ENCODE measurements at places on chromosomes 13 and 19.
A peak's percentile ranks its signal among the peaks of the same experiment; 100 is the strongest.

- no peak for DNase-seq
These were observed 395.2 kb upstream of the MIR17HG start for GRCh38 chr13:90952326-90952725.

- no peak for DNase-seq
These were observed 360 bp downstream of the DDX39A start for GRCh38 chr19:14418856-14419105.

- DNase-seq = peak; percentile 84
These were observed 20.9 kb downstream of the CAPS start for GRCh38 chr19:5934774-5935472.

- DNase-seq = no peak
These were observed 14.5 kb upstream of the SPC24 start for GRCh38 chr19:11169896-11170678.

DNA sequence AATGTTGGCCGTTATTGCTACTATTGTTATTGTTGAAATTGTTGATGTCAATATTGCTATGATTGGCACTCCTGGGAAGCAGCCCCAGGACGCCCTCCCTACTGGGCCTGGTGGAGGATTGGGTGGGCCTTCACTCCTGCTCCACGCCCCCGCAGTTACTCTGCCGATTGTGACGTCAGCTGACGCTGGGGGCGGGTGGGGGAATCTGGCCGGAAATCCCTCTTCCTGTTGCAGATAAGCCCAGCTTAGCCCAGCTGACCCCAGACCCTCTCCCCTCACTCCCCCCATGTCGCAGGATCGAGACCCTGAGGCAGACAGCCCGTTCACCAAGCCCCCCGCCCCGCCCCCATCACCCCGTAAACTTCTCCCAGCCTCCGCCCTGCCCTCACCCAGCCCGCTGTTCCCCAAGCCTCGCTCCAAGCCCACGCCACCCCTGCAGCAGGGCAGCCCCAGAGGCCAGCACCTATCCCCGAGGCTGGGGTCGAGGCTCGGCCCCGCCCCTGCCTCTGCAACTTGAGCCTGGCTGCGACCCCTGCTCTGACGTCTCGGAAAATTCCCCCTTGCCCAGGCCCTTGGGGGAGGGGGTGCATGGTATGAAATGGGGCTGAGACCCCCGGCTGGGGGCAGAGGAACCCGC lies at the start of gene ETV2:
TSS of gene ETV2 (plus strand) at position 231 of the 637 bp plus-strand sequence. CDS start 716 bp downstream, outside the sequence.
- no peak for DNase-seq

DNA sequence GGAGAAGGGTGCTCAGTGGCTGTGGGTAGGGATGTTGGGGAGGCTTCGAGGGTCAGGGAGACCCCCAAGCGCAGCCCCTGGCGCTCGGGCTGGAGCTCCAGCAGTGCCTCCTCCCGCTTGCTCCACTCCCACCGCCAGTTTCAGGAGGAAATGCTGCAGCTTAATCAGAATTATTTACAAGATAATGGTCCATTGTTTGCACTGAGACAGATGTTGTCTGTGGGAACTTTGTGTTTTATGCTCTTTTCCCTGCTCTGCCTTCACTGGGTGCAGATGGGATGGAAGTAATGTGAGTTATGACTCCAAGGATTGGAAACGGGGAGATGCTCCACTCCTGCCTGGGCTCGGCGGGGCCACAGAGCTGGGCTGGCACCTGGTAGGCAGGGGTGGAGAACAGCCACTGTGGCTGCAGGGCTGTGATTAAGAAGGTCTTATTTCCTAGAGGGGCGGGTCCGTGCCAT lies 192.4 kb downstream of the ZNF536 start:
- DNase-seq = no peak

GRCh38 chr19:7883796-7884570 lies 4.3 kb upstream of the LRRC8E start:
- no peak for DNase-seq

GRCh38 chr13:109293166-109293565 lies 493.2 kb downstream of the IRS2 start:
- no peak for DNase-seq

GRCh38 chr13:24763596-24764275 lies at the start of gene RNF17:
TSS of gene RNF17 (plus strand) at chr13:24764169. CDS start at chr13:24764204, 35 bp downstream.
- DNase-seq = no peak

- DNase-seq = no peak
These were observed 18.2 kb downstream of the LRRC4B start for GRCh38 chr19:50549927-50550593.

DNA sequence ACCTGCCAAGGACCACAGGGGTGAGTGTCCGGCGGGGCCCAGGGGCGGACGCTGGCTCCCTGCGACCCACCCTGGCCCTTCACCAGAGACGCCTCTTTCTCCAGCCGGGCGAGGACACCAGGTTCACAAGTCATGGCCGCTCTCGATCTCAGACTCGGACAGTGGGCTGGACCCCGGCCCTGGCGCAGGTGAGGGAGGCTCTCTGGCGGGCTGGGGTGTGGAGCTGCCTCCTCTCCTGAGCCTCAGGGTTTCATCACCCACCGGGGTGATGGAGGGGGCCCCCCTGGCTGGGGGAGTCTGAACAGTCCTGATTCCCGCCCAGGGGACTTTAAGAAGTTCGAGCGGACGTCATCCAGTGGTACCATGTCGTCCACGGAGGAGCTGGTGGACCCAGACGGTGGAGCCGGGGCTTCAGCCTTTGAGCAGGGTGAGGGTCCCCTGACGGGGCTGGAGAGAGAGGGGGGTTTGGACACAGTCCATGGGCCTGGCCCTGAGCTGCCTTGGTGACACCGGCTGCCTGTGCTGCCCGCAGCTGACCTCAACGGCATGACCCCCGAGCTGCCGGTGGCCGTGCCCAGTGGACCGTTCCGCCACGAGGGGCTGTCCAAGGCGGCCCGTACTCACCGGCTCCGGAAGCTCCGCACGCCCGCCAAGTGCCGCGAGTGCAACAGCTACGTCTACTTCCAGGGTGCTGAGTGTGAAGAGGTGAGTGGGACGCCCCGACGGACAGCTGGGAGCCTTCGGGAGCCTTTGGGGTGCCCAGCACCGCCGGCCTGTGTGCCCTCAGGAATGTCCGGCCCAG lies 13.6 kb downstream of the ARHGAP45 start:
- DNase-seq = no peak

DNA sequence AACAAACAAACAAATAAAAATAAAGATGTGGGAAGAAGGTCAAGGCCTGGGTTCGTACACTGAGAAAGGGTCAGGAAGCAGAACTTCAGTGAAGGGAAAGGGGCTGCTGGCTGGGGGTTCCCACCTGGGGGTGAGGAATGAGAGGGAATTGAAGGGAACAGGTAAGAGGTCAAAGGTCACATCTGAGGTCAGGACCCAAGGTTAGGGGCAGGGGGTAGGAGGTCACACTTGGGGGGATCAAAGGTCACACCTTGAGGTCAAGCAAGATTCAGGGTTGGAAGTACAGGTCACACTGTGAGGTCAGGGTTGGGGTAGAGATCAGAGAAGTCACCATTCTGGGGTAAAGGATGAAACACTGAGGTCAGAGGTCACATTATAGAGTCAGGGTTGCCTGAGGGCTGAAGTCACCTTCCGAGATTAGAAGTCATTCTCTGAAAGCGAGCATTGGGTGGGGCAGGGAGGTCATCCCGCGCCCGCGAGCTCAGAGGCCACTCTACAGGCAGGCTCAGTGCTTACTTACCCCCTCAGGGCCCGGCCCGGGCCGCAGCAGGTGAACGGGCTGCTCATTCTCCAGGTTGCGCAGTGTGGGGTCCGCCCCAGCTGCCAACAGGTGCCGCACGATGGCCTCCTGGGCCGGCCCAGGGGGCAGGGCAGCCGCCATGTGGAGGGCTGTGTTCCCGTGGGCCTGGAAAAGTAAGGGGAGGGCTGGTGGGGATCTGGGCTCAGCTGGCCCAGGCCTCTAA lies 10.8 kb downstream of the NFKBID start:
- no peak for DNase-seq

GRCh38 chr13:105906746-105907145 lies 628.7 kb downstream of the EFNB2 start:
- DNase-seq = no peak

- DNase-seq = no peak
These were observed 11.9 kb downstream of the LTBP4 start for GRCh38 chr19:40612831-40613689.

DNA sequence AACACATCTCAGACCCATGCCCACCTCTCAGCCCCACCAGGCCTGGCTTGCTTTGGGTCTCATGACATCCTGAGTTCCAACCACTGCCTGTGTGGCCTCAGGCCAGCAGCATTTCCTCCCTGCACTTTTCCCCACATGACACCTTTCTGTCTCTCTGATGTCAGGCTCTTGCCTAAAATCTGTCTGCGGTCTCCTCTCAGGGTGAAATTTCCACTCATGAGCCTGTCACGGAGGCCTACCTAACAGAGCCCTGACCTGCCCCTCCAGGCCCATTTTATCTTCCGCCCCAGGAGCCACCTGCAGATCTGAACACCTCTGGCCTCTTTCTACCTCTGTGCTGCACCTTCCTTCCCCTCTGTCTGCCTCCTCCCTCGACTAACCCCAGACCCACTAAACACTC lies 93.5 kb downstream of the ZDHHC20 start:
- DNase-seq = no peak

DNA sequence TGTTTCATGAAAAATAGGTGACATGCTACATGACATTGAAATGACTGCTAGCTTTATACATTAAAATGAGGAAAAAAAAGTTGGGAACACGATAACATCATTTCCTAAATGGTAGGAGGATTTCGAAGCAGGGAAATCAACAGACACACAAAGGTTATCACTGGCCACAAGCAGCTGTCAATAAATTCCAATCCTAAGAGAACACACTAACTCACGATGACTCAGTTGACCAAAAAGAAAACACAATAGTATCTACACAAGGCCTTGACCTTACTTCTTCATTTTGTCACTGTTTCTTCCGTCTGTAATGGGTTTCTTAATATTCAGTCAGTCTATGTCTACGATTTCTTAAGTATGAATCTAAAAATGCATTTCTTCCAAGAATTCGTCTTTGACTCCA lies 36.5 kb downstream of the STARD13 start:
- DNase-seq = no peak

- DNase-seq = no peak
These were observed 911.7 kb upstream of the SLITRK6 start for GRCh38 chr13:86710896-86711295.

DNA sequence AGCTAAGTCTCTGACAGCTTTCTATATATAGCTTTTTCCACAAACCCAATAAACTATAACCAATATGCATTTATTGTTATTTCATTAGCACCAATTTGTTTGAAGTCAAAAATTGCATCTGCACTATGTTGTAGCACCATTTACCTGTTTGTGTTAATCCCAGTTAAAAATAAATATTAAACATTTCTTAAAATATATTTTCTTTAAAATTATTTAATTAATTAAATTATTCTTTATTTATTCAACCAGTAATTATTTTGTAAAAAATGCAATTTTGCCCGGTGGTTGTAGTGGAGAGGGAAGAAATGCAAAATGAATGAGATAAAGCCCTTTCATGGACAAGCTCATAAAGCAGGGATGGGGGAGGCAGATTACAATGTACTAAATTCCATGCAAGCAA lies 1257.9 kb downstream of the PCDH17 start:
- no peak for DNase-seq

DNA sequence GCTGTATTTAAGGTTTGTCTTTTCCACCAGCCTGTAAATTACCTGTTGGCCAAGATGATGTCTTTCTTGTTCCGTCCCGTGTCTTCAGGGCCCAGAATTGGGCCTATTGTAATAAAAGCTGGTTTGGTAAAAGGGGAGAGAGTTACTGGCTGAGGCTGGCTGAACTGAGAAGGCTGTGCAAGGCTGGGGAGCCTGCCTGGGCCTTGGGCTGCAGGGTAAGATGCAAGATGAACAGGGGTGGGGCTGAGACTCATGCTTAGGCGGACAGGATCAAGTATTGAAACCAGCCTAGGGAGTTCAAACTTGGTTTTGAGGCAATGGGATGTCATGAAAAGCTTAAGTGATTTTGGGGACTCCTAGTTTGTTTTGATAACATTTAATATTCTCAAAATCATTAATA lies 142.3 kb downstream of the PCCA start:
- no peak for DNase-seq

GRCh38 chr13:80408270-80408669 lies 67.3 kb upstream of the SPRY2 start:
- DNase-seq = no peak

GRCh38 chr13:26422036-26422435 lies 135.4 kb upstream of the WASF3 start:
- no peak for DNase-seq

GRCh38 chr13:89554801-89555200 lies 1792.7 kb upstream of the MIR17HG start:
- DNase-seq = no peak

DNA sequence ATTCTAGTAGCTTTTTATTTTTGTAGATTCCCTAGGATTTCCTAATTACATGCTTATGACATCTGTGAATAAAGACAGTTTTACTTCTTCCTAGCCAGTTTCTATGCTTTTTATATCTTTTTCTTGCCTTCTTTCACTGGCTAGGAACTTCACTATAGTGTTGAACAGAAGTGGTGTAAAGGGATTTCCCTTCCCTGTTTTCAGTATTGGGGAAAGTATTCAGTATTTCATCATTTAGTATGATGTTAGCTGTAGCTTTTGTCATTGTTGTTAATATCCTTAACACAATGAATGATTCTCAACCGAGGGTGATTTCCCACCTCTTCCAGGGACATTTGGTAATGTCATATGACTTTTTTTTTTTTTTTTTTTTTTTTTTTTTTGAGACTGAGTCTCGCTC lies 77.3 kb downstream of the SLC6A16 start:
- no peak for DNase-seq

DNA sequence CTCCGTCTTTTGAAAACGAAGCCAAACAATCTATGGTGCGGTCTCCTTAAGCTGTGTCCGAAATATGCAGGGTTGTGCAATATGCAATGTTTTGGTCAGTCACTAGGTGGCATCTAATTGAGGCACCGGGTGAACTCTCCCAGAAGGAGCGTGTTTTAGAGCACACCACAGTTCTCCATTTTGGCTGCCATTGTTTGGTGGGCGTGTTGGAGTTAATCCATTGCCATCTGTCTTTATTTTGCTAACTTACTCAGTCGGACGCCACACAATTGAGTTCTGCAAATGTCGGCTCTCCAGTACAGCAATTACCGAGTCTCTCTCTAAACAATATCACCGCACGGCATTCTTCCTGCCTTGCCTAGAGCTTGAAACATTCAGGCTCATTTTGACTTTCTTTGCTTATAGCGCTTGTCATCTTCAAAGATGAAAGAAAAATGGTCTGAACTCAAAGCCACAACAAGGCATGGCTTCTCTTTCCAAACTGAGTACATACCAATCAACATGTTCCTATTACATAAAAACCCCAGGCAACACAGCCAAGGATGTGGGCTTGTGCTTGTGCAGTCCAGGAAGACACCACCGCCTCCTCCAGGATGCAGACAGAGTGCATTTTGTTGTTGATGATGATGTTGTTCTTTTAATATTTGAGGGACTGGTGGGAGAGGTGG lies 182.0 kb upstream of the SERP2 start:
- no peak for DNase-seq

- no peak for DNase-seq
These were observed 51.3 kb downstream of the MBNL2 start for GRCh38 chr13:97273341-97273831.

DNA sequence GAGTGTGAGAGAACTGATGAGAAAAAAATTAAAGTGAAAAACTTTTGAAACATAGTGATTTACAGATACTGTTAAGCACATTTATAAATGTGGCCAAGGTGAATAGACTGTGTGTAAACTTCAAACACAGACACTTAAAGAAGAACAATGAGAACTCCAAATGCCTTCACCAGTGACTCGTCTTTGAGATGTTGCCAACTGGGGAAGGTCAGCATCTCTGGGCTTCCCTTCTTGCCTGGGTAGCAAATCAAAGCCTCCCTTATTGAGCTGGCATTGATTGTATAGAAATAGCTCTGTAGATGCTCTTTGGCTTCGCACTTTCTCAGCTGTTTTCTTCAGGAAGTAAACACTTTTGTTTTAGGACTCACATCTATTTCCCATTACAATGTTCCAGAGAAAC lies 177.3 kb upstream of the SGCG start:
- DNase-seq = no peak
